ENCODE measurements at places on chromosomes 13 and 19. TPM values are rescaled to one million over a fixed set of nuclear protein-coding genes. Genes with fewer than 3 reads are reported as not detected.

STK11 gene
- total RNA-seq, result 84.1 TPM

RNF225 gene
- not detected for total RNA-seq

FAM83E gene
- 0.18 TPM for total RNA-seq

SYNGR4 gene
- total RNA-seq, result not detected

SELENOV gene
- total RNA-seq, result not detected

LRRC8E gene
- 5.2 TPM for total RNA-seq

CKM gene
- total RNA-seq, result not detected

MBD3L2 gene
- total RNA-seq, result not detected

ZNF530 gene
- 5.6 TPM for total RNA-seq

ZNF99 gene
- total RNA-seq, result not detected

CEBPA gene
- 0.18 TPM for total RNA-seq

ETHE1 gene
- 78.2 TPM for total RNA-seq

SYCN gene
- total RNA-seq, result not detected

FFAR3 gene
- total RNA-seq, result not detected

ZSCAN4 gene
- not detected for total RNA-seq

MPND gene
- 13.2 TPM for total RNA-seq

DHDH gene
- not detected for total RNA-seq
